NCI-H187 (cell line): ENCODE measurements at places on chromosomes 11 and 22.

GRCh38 chr11:70745451-70745850, 347.1 kb downstream of the CTTN start:
- DNase-seq = no peak

DNA sequence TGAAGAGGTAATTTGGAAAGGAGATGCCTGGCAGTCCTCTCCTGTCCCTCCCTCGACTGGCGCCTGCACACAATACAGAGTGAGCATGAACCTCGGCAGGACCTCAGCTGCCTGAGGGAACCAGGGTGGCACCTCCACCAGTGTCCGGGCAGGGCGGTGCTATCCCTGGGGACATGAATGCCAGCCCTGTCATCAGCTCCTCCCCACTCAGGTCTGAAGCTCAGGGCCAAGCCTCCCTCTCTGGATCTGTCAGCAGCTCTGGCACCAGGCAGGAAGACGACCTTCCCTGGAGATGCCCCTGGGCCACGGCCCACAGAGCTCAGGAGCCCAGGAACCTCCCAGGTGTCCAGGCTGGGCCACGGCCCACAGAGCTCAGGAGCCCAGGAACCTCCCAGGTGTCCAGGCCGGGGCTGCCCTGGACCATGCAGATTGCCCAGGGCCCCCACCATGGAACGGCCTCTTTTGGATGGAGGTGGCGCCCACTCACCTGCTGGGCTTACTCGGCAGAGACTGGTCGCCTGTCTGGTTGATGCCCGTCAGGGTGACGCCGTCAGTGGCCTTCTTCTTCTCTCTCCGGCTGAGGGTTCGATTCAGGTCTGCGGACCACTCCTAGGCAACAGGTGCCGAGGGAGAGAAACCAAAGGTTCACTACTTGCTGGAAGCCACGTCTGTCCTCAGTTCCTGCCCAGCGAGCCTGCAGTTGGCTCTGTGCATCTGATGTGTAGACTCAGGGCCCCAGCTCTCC, 21.7 kb upstream of the ARFGAP3 start:
- no peak for DNase-seq

- no peak for DNase-seq
These were observed 755 bp downstream of the NRIP3 start for GRCh38 chr11:9002920-9003572.

DNA sequence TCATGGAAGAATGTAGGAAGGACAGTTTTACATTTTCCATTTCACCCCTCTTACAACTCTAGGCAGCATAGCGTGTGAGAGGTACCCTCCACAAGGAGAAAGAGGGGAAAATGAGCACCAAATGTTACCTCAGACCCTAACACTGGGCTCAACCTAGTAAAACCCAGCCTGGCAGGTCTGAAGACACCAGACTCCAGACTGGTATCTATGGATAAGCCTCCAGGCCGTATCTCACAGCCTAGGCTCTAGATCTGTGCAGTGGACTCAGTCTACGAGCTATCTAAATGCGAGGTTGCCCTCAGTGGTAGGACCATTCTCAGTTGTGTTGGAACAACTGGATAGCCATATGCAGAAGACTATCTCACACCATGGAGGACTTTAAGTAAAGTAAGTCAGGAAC, 10.5 kb downstream of the TRIM5 start:
- no peak for DNase-seq

GRCh38 chr22:17083811-17084441, 874 bp upstream of the IL17RA start:
- no peak for DNase-seq

- DNase-seq = no peak
These were observed 74.5 kb upstream of the ARFGAP3 start for GRCh38 chr22:42931421-42932196.

- DNase-seq = no peak
These were observed 2.5 kb downstream of the TP53I11 start for GRCh38 chr11:44948155-44948554.

DNA sequence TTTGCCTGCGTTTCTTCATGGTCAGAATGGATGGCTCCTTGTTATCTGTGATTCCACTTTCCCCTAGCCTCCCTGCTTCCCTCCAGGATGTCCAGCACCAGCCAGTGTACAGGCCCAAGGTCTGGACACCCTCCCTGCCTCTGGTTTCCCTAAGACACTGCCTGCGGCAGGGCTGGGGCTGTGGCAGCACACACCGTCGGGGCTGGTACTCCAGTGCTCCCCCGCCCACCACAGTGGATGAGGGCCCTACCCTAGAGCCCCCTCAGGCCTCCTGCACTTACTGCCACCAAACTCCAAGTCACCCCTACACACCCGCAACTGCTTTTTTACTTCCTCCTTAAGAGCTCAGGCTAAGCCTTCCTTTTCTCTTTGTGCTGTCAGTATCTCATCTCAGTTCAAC, 28.9 kb downstream of the ZNF214 start:
- DNase-seq = no peak

GRCh38 chr11:46676436-46677158, 23.8 kb downstream of the ARHGAP1 start:
- DNase-seq = no peak

DNA sequence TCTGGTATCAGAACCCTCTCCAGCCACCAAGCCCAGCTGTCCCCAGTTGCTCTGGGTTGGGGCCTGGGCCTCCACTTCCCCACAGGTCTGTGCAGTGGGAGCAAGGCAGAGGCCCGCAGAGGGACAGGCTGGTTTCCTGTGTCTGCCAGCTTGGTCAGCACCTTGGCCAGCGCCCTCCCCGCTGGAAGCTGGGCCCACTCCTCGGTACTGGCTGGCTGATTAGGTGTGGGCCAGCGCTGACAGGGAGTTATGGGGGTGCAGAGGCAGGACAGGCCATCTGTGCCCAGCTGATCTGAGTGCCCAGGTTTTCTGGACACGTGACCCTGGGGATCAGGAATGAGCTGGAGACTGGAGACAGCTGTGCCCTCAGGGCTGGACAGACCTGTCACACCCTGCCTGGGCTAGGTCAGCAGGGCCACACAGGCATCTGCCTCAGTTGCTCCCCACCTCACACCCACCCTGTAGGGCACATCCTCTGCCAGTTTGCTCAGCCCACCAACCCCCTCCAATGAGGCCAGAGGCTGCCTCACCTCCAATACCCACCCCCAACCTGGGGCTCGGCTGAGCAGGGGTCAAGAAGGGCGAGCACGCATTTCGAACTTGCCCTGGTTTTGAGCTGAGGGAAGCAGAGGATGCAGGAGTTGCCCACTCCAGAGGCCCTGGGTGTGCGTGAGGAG, 175.3 kb downstream of the IGLL1 start:
- DNase-seq = no peak

DNA sequence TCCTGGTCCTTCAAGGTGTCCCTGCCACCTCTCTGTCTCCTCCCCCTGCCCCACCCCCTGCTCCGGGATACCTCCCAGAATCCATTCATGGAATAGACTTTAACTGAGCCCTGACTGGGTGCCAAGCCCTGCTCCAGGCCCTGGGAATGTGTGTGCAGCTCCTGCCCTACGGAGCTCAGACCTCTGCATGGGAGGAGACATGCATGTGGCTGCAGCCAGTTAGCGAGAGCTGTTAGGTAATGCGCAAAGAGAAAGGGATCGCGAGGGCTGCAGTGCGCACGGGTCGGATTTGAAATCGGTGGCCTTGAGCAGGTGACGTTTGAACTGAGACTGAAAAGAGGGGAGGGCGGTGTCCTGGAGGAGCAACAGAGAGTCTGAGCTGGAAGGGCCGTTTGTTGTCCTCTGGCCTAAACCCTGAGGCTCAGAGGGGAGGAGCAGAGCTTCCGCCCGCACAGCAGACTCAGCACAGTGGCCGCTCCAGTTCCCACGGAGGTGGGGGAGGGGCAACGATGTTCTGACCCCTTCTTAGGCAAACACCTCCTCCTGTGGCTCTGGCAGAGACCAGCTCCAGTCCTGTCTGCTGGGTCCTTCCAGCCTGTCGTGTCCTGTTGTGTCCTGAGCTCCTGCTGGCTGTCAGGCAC, 19.8 kb upstream of the LRRC10B start:
- DNase-seq = peak; percentile 16

DNA sequence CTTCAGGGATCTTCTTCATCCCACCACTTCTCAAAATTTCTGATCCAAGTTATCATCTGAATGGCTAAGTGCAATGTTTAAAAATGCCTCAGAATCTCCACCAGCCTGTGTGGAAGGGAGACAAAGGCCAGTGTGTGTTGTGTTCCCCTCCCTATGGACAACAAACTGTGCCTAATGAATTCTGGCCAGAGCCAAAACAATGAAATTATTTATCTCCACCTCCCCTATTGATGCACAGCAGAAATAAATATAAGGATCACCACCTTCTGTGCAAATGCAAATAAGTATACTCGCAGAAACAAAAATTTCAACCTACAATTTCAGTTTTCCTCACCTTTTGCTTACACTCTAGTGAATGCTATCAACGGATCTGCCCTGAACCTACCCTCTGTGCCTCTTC, 75.8 kb downstream of the GAB2 start:
- no peak for DNase-seq

DNA sequence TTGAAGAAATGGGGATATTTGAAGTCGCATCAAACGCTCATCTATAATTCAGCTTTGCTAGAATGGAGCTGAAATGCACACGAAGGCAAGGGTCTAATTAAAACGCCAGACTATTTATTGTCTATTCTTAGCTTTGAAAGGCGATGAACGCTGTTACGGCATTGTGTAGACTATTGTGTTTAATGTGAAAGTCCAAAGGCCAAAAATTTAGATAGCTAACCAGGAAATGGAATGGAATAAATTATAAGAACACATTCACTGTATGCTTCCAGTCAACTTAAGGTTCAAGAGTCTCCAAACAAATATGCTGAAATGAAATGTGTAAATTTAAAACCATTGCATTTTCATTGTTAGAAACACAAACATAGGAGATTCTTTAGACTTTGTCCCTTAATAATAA, 186.2 kb downstream of the CWF19L2 start:
- no peak for DNase-seq

- no peak for DNase-seq
These were observed 31.2 kb downstream of the RBFOX2 start for GRCh38 chr22:35997438-35997837.

- DNase-seq = no peak
These were observed 44.4 kb upstream of the BID start for GRCh38 chr22:17818649-17819048.

DNA sequence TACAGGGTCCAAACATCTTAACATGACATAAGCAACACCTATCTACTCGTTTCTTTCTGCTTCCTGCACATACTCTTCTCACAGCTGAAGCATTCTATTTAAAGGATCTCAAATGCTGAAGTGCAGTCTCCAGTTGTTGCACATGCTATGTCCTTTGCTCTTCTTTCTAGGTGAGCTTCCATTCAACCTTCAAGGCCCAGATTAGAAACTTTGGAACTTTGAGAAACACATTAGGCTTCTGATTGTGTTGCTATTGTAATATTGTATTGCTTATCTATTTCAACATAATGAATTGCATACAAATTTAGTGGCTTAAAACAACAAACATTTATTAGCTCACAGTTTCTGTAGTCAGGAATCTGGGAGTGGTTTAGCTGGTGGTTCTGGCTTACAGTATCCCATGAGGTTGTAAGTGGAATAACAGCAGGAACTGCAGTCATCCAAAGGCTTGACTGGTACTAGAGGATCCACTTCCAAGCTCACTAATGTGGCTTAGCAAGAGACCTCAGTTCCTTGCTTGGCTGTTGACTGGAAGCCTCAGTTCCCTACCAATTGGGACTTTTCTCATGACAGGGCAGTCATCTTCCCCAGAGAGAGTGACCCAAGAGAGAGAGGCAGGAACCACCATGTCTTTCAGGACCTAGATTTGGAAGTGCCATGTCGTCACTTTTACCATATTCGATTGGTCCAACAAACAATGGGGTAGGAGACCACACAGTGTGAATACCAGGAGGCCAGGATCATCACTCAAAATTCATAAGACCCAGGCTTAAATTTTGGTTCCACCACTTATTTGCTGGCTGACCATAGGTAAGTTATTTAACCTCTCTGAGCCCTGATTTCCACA, 27.2 kb upstream of the RASSF10 start:
- no peak for DNase-seq

DNA sequence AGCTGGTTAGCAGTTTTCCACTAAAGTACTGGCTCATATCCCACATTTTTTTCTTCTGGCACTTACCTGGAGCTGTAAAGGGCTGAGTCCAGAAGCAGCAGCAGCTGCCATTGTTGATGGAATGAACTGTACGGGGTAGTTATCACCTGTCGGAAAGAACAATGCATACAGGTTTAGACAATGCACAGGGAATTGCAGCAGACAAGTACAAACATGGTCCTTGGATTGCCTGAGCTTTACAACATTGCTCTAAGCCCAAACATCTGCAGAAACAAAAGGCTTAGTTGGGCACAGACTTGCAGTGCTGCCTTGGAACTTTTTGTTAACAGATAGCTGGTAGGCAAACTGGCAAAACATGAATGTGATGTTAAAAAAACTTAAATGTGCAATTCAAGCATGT, 258.8 kb downstream of the SOX6 start:
- DNase-seq = peak; percentile 57

GRCh38 chr11:57311109-57311936, 13.4 kb downstream of the TNKS1BP1 start:
- peak; percentile 39 for DNase-seq

GRCh38 chr22:24441406-24442351, 14.3 kb downstream of the ADORA2A start:
- no peak for DNase-seq

GRCh38 chr11:59182457-59183151, 10.7 kb downstream of the DTX4 start:
- DNase-seq = no peak

DNA sequence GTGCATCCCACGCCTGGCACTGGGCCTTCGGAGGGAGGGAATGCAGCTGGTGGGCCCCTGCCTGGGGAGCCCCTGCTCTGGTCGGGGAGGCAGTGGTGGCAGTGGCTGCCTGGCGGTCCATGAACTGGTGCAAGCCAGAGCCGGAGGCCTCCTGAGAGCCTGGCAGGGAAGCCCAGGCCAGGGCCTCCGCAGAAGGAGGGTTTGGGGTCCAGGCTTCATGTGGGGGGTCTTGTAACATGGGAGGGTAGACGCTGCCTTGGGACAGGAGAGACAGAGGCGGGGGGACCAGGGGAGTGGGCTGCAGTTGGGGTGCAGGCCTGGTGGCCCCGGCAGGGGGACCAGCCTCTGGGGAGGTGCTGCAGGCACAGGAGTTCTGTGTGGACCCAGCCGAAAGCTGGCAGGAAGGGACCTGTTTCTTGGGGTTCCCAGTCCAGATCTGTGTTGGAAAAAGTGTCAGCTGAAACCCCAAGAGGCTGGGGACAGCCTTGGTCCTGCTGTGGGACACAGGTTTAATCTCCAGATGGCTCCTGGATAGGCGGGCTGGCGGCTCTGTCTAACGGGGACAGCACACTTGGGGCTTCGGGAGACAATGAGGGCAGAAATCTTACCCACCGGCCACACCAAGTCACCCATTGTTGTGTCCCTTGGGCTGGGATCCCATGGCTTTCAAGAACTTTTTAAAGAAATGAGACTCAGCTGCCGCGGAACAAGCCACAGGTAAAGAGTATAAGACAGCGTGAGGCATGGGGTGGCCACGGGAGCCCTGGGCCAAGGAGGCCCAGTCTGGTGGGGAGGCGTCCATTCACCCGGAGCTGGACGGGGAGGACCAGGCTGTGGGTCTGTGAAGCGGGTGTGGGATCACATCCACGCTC, 73.5 kb downstream of the KCNQ1 start:
- no peak for DNase-seq
